Lung (tissue), 17 donors: ENCODE measurements at places on chromosomes 11 and 22. TPM values are rescaled to one million over a fixed set of nuclear protein-coding genes. Genes with fewer than 3 reads are reported as not detected.

DNA sequence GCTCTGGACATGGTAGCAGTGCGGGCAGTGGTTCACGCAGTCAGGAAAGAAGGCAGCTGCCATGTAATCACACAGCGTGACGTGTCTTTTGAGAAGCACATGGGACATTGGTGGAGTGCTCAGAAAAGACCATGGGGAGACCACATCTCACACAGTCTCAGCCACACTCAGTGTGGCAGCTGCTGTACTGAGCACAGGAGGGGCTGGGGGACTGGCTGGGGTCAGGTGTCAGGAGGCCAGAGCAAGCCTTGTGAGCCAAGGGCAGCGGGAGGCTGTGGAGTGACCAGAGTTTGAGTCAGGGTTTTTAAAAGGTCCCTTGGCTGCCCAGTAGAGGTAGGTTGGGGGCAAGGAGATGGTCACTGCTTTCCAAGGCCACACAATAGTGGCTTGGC lies 18.5 kb downstream of the CLDN5 start:
- no peak overlapping the region for H3K4me3 ChIP-seq
- H3K4me1 ChIP-seq: no peaks in the 10 kb centered on the region
- DNase-seq: no peak

DNA sequence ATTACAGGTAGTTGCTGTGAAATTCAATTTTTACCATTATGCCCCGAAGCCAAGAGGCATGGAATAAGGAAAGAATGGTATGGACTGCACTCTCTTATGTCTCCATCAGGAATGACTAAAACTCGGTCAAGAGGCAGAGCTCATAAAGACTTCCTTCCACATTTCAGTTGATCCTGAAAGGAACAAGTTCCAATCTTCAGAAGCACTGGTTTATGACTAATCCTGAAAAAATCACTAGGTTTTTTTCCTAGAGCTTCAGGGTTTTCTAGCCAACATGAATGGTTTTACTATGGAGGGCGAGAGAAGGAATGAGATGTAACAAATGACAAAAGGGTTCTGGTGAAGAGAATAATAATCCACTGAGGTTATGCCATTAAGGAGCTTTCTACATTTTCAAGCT lies 832.2 kb downstream of the NTM start:
- H3K4me1 ChIP-seq: no peaks in the 10 kb centered on the region
- H3K36me3 ChIP-seq: no peaks in the 10 kb centered on the region
- no peak overlapping the region for H3K4me3 ChIP-seq
- H3K27me3 ChIP-seq: no peaks in the 10 kb centered on the region

DNA sequence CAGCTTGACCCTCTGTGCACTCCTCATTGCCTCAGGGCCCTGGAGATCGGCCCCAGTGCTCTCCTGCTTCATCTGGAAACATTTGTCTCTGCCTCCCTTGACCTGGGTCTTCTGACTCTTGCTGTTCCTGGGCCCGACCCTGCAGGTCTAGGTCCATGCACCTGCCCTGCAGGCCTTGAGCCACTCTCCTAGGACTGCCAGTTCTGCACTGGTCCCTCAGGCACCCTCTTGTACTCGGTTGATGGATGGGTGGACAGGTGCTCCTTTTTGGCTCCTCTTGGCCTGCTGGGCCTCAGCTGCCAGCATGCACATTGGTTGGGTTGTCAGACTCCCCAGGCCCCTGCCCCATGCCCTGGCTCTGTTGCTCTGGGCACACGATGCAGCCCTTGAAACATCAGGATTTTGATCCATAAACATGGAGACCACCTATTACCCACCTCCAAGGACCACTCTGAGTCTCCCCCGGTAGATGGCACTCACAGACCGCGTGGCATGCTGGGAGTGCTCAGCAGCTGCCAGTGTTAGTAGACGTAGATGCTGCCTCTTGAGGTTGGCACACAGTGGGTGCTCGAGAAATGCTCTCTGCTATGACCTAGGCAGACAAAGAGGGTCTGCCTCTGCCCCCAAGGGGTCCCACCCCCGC lies 20.2 kb upstream of the ACR start:
- no peak for DNase-seq
- H3K36me3 ChIP-seq: peaks cover 3% of the 10 kb centered on the region
- no peak overlapping the region for H3K27ac ChIP-seq
- no peaks in the 10 kb centered on the region for H3K4me1 ChIP-seq

- peak; percentile 70 for DNase-seq
- no peak overlapping the region for H3K27ac ChIP-seq
- no peak overlapping the region for H3K4me3 ChIP-seq
- no peaks in the 10 kb centered on the region for H3K36me3 ChIP-seq
Observed at GRCh38 chr11:44797886-44798606, 71.3 kb downstream of the TSPAN18 start.

- DNase-seq: no peak
- H3K36me3 ChIP-seq: no peaks in the 10 kb centered on the region
- H3K4me1 ChIP-seq: no peaks in the 10 kb centered on the region
- no peaks in the 10 kb centered on the region for H3K27me3 ChIP-seq
- H3K27ac ChIP-seq: no peak overlapping the region
Observed at GRCh38 chr11:98561252-98561651, 459.5 kb upstream of the CNTN5 start.

GRCh38 chr11:118341815-118342489 lies 553 bp downstream of the CD3D start:
- H3K36me3 ChIP-seq: no peaks in the 10 kb centered on the region
- no peak overlapping the region for H3K4me3 ChIP-seq
- H3K4me1 ChIP-seq: no peaks in the 10 kb centered on the region
- no peaks in the 10 kb centered on the region for H3K27me3 ChIP-seq
- no peak for DNase-seq

- H3K27ac ChIP-seq: no peak overlapping the region
- H3K36me3 ChIP-seq: no peaks in the 10 kb centered on the region
- DNase-seq: no peak
Observed at GRCh38 chr11:129365816-129366215, 9.8 kb upstream of the BARX2 start.

- peak overlapping the region; percentile 90 for H3K27ac ChIP-seq
- H3K4me1 ChIP-seq: no peaks in the 10 kb centered on the region
- no peak for DNase-seq
- H3K4me3 ChIP-seq: no peak overlapping the region
- no peaks in the 10 kb centered on the region for H3K27me3 ChIP-seq
Observed at GRCh38 chr22:46586531-46587011, 33.6 kb upstream of the GRAMD4 start.

DNA sequence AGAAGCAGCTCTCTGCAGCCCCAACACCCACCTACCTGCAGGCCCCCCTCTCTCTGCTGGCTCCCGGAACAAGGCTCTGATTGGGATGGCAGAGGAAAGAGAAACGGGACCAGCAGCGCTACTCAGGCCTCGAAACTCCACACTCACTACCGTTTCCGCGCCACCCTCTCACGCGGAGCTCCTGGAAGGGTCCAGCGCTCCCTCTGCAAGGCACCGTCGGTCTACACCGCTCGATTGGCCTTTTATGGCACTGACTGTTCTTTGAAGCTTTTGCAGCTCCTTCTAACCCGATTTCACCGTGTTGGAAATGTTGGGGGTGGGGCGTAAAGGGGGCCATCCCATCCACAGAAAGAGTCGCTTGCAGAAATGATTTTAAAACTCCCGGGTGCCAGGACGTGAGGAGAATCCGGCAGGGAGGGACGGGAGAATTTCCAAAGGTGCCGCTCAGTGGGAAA lies 323 bp upstream of the PANX1 start:
- peaks cover 22% of the 10 kb centered on the region for H3K4me1 ChIP-seq
- H3K4me3 ChIP-seq: peak overlapping the region; percentile 82
- peak overlapping the region; percentile 98 for H3K27ac ChIP-seq
- no peaks in the 10 kb centered on the region for H3K36me3 ChIP-seq
- no peak for DNase-seq

- DNase-seq: no peak
- no peak overlapping the region for H3K27ac ChIP-seq
- no peaks in the 10 kb centered on the region for H3K27me3 ChIP-seq
- H3K4me1 ChIP-seq: no peaks in the 10 kb centered on the region
Observed at GRCh38 chr22:22830957-22831688, 56.5 kb upstream of the IGLL5 start.

GRCh38 chr11:121614636-121615240 lies 162.0 kb upstream of the SORL1-AS1 start:
- no peaks in the 10 kb centered on the region for H3K4me1 ChIP-seq
- no peak overlapping the region for H3K4me3 ChIP-seq
- no peak for DNase-seq
- no peaks in the 10 kb centered on the region for H3K36me3 ChIP-seq

Gene EHD1
- polyA plus RNA-seq: 144 TPM

Gene FAM111B
- 1.5 TPM for polyA plus RNA-seq

Gene C2CD3
- 13.7 TPM for polyA plus RNA-seq

Gene NXPE4
- polyA plus RNA-seq: not detected

Gene PAX6
- 0.01 TPM for polyA plus RNA-seq
